Epithelial cell of umbilical artery (primary cell): ENCODE measurements at places on chromosomes 12 and 14. TPM values are rescaled to one million over a fixed set of nuclear protein-coding genes. Genes with fewer than 3 reads are reported as not detected.

The SPIC gene
- total RNA-seq: not detected in 2 replicates

The P2RX2 gene
- total RNA-seq: not detected in 2 replicates

The PROX2 gene
- not detected in 2 replicates for total RNA-seq

The STRAP gene
- total RNA-seq: 114 and 131 TPM in 2 replicates

The TMEM233 gene
- total RNA-seq: under 0.01 and 1.2 TPM in 2 replicates
